Fibroblast of skin of right quadriceps (primary cell): ENCODE measurements at places on chromosomes 11 and 22.
A peak's percentile ranks its signal among the peaks of the same experiment; 100 is the strongest.

- no peak for DNase-seq
These were observed 34.4 kb upstream of the ZBED5 start for GRCh38 chr11:10892250-10892649.

DNA sequence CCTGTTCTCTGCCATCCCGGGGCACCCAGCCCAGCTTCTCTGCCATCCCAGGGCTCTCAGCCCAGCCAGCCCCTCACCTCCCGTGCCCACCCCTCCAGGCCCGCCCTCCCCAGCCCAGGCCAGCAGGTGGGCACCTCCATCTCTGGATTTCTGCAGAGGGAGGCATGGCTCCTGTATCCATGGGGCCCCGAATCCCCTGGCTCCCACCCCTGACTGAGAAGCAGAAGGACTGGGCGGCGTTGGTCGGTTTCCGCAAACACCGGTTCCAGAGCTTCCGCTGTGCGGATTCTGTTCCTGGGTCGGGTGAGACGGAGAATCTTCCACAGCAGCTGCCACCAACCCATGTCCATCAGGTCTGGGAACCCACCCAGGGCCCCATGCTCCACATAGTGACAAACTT, 240.3 kb downstream of the BRD1 start:
- DNase-seq, result no peak

GRCh38 chr22:43260331-43261231, 73.6 kb upstream of the TTLL12 start:
- DNase-seq, result no peak

- no peak for DNase-seq
These were observed 67.2 kb upstream of the ALX4 start for GRCh38 chr11:44377121-44377520.

DNA sequence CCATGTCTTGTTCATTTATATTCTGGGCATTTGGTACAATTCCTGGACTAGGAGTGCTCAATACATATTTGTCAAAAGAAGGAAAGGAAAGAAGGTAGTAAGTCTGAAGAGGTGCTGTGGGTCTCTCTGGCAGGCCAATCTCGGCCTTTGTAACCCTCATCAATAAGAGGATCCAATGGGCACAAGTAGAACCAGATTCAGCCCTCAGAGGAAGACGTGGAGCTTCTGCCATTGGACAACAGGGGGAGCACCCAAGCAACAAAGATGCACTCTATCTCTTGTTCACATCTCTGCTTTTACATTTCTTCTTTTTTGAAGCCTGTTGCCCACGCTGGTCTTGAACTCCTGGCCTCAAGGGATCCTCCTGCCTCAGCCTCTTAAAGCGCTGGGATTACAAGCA, 2.2 kb upstream of the VPS11 start:
- DNase-seq, result peak; percentile 31
